Regular cardiac myocyte (primary cell): ENCODE measurements at places on chromosomes 7 and 10. TPM values are rescaled to one million over a fixed set of nuclear protein-coding genes. Genes with fewer than 3 reads are reported as not detected.

GDF2 gene
- under 0.01 TPM in 1 of 2 replicates, not detected in the other for total RNA-seq

ELOVL3 gene
- total RNA-seq: 0.19 and 0.56 TPM in 2 replicates

PLEKHS1 gene
- total RNA-seq: not detected in 2 replicates

FRMPD2 gene
- total RNA-seq: not detected in 2 replicates

TMEM176A gene
- not detected in 2 replicates for total RNA-seq
